ENCODE measurements at places on chromosomes 5 and 9.

DNA sequence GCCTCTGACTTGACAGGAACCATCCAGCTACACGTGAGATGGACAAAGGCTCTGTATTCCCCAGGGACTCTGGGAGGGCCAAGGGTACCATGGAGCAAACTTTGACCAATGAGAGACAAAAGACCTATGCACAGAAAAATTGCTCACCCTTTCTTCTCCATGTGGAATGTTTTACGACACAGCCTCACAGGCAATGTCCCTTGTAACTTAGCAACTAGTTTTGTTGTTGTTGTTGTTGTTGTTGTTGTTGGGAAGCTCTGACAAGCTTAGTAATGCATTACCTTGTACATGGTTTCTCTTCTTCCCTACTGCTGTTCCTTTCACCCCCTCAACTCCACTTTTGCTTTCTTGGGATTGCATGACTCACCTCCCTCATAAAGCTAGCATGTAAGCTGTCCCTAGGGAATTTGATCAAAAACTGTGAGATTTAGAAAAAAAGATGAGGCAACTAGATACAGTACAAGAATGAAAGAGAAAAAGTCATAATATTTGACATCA, 550.9 kb downstream of the RAB3C start:
- DNase-seq = peak; percentile 91

DNA sequence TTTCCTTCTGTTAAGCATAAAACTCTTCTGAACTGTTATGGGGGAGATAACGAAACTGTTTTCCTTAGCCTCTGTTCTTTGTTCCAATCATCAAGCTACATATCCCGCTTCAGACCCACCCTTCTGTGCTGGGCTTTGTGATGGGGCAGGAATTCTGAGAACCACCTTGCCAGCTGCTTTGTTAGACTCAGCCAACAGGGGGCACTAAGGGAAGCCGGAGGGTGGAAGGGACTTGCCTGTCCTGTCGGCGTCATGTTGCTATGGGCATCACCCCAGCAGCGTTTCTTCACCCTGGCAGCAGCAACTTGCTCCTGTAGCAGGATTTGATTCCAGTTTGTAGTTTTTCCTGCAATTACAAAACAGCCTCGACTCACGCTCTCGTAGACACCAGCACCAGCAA, 169.1 kb downstream of the CAAP1 start:
- no peak for DNase-seq

- no peak for DNase-seq
Measured at GRCh38 chr9:92315456-92315855, 9.7 kb downstream of the NOL8 start.

GRCh38 chr5:177336112-177336511, 15.4 kb downstream of the LMAN2 start:
- peak; percentile 63 for DNase-seq

GRCh38 chr5:132300577-132301343, 6.6 kb downstream of the SLC22A4 start:
- no peak for DNase-seq

- peak; percentile 6 for DNase-seq
Measured at GRCh38 chr5:91787718-91788117, 404.6 kb upstream of the ARRDC3 start.

GRCh38 chr5:141692533-141692888, 10.5 kb upstream of the ARAP3 start:
- no peak for DNase-seq

DNA sequence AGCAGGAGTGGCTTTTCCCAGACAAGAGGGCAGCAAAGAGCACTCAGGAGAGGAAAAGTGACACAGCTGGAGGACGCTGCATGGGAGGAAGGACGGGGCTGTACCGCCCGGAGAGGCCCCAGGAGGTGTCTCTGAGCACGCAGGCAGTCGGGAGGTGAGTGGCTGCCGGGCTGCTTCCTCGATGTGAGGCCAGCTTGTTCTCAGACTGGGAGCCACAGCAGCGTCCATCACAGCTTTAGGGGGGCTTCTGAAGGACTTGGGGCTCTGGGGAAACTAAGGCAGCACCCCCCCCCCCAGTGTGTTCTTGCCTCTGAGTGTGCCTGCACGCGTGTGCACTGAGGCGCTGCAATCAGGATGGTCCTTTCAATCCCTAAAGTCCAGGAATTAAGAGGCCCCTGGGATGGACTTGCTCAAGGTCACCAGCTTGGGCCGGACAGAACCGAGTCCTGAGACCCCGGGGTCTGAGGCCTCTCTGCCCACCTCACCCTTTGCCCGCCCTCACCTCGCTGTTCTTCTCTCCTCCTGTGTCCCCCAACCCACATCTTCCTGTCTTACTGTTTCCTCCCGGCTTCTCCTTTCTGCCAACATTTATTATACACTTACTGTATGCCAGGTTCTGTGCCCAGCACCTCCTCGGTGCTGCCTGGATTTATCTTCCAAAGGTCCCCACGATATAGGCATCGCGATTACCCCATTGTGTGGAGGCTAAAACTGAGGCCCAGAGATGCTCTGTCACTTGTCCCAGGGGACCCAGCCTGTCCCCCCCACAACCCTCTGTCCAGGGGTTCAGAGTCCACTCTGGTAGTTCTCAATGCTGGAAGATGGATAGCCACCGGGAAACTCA, 32.9 kb downstream of the FAM163B start:
- DNase-seq = no peak

DNA sequence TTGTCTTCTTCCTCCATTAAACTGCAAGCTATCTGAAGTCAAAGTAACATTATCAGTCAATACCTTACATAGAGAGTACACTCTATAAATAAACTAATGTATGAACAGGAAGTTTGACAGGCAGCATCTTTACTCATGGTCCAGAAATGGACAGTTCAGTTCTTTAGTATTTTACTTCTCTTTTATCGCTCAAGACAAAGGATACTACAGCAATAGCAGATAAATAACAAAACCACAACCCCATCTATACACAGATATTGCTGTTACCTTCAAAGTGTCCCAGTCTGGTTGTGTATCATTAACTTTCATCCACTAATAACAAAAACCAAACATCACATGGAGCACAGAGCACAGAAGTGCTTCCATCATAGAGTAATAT, 46.4 kb downstream of the SEMA5A start:
- DNase-seq = no peak

GRCh38 chr5:107300721-107301327, 369.9 kb downstream of the EFNA5 start:
- no peak for DNase-seq

GRCh38 chr9:130490981-130491380, 46.2 kb downstream of the ASS1 start:
- DNase-seq = no peak

GRCh38 chr5:157280927-157281326, 15.0 kb downstream of the CYFIP2 start:
- DNase-seq = peak; percentile 90

DNA sequence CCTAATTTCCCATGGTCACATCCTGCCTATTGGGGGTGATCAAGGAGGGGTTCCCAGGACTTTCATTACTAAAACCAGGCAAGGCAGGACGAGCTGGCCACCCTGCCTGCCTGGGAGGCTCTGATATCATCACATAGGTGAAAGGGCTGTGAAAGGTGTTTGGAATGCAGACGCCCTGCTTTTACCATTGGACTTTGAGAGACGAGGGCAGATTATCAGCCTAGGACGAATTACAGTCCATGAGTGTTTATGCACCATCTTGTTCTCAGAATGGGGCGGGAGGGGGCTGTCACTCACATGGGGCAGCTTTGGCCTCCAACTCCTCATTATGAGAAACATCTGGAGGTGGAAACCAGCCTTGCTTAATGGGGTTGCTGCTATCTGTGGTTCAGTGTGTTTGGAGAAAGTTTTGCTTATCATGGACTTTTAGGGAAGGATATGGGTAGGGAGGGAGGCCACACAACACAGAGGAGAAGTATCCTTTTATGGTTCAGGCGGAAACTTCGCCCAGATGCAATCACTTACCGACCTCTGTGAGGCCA, 69.8 kb upstream of the UBTD2 start:
- no peak for DNase-seq

GRCh38 chr9:33168941-33169544, 1.9 kb upstream of the B4GALT1 start:
- no peak for DNase-seq

DNA sequence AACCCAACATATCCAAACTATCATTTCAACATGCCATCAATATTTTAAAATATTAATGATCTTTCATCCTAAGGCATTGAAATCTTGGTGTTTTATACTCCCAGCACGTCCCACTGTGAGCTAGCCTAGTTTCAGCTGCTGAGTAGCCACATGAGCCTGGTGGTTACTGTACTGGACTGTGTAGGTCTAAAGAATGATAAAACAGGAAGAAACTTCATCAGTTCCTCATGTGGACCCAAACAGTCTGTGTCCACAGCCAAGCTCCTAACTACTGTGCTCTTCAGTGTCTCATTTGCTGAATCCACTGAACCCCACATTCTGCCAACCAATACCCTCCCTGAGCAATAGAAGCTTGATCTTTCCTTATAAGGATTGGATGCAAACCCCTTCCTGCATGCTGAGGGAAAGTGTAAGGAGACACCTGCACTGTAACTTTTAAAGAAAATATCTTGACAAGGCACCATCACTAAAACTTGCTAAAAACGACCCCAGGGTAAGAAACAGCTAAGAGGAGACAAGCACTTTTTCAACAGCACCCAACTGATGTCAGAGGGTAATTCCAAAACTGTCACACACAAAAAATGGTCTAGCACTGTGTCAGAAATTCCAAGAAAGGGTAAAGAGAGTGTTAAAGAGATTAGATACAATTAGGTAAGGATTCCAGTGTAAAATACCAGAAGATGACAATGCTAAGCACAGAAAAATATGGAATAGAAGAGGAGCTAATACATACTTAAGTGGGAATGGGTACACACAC, 126.9 kb downstream of the SPOCK1 start:
- no peak for DNase-seq

DNA sequence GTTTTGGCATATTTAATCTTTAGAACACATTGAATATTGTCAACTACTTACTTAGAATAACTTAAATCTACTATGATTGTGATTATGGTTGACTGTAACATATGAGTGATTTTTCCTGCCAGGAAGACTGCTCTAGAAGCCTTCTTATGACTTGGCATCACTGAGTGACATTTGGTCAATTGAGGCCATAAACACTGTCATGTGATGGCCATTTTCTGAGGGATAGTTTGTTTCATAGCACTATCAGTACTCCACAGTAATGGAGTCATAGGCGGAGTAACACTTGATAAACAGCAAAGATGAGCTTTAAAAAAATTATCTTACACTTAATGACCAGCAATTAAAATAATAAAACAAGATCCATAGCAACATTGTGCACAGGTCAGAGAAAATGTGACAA, 31.0 kb downstream of the C9orf40 start:
- DNase-seq = no peak

GRCh38 chr9:86434039-86434726, 80.0 kb upstream of the TUT7 start:
- peak; percentile 49 for DNase-seq

GRCh38 chr5:66238435-66238834, 94.3 kb downstream of the SREK1 start:
- no peak for DNase-seq

DNA sequence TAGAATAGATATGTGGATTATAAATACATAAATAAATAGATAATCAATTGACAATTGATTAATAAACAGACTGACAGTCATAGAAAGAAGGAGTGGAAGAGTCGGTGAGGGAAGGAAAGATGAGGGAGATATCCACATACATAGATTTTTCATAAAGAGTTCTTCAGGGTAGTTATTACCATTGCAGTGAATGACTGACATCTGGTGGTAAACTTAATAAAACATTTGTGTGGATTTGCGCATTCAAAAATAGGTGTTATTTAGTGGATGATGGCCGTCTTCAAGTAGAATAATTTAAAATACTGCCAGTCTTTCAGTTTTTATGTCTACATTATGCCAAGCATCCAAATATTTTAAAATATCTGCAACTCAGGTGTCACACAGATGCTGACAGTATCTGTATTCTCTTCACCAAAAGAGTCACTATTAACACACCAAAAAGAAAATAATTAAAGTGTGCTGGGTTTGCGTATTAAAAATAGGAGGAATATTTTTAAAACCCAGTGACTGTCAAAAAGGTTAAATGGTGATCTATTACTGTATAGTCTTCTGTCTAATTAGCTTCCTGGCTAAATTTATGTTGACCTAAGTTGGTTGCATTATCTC, 78.8 kb downstream of the GIN1 start:
- DNase-seq = peak; percentile 13

- DNase-seq = no peak
Measured at GRCh38 chr5:78706825-78707224, 58.3 kb upstream of the LHFPL2 start.

DNA sequence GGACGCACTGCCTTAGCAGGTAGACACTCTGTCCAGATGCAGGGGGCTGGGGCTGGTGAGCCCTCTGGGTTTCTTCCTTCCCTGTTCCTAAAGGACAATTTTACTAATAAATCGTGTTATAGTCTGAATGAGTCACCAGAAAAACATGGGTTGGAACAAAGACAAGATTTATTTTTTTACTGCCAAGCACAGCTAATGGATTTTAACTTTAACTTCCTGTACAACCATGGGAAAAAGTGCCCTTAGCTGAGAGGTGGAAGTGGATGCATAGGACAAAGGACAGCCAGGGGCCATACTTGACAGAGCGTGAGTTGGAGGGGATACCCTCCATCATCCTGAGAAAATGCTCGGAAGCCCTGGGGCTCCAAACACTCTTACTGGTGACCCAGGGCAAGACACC, 300.7 kb downstream of the MSX2 start:
- DNase-seq = peak; percentile 1

GRCh38 chr9:137953683-137954438, 76.3 kb downstream of the CACNA1B start:
- no peak for DNase-seq

DNA sequence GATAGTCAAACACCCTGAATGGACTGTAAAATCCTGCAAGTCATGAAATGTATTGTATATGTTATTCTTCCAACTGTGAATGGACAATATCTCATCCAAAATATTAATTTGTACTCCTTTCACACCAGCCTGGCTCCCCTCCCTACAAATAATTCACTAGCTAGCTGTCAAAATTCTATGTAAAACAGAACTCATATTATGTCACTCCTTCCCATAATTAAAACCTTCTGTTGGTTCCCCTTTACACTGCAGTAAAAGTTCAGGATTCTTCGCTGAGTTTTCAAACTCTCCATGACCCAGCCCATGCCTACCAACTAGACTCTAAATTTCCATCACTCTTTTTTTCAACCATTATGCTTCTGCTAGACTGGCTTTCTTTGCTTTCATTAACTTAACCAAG, 857.1 kb downstream of the TAF11L14 start:
- no peak for DNase-seq

DNA sequence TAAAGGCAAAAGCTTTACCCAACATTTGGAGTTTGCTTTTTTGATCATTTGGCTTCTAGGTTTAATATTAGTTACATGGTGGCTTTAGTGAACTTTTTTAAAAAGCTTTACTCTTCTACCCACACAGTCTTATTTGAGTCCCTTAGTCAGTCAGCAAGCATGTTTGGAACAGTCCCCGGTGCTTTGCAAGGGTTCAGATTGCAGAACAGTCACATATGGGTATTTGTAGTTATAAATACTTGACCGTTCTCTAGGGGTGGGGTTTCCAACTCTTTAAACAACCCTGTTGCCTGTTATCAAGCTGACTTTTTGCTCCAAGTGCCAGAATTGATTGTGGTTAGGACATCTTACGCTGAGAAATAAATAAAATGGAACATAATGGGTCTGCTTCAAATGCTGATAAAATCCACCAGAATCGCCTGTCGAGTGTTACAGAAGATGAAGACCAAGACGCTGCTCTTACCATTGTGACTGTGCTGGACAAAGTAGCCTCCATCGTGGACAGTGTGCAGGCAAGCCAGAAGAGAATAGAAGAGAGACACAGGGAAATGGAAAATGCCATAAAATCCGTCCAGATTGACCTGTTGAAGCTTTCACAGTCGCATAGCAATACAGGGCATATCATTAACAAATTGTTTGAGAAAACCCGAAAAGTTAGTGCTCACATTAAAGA, at the start of gene CAVIN4:
Gene CAVIN4 (plus strand): TSS at position 304 of the 673 bp plus-strand sequence. CDS start 65 bp downstream, at position 369.
- DNase-seq = peak; percentile 79

GRCh38 chr5:68251804-68252522, 36.4 kb downstream of the PIK3R1 start:
- peak; percentile 65 for DNase-seq

Data from foreskin fibroblast (primary cell).